EH (cell line): ENCODE measurements at places on chromosomes 13 and 19.
A peak's percentile ranks its signal among the peaks of the same experiment; 100 is the strongest.

DNA sequence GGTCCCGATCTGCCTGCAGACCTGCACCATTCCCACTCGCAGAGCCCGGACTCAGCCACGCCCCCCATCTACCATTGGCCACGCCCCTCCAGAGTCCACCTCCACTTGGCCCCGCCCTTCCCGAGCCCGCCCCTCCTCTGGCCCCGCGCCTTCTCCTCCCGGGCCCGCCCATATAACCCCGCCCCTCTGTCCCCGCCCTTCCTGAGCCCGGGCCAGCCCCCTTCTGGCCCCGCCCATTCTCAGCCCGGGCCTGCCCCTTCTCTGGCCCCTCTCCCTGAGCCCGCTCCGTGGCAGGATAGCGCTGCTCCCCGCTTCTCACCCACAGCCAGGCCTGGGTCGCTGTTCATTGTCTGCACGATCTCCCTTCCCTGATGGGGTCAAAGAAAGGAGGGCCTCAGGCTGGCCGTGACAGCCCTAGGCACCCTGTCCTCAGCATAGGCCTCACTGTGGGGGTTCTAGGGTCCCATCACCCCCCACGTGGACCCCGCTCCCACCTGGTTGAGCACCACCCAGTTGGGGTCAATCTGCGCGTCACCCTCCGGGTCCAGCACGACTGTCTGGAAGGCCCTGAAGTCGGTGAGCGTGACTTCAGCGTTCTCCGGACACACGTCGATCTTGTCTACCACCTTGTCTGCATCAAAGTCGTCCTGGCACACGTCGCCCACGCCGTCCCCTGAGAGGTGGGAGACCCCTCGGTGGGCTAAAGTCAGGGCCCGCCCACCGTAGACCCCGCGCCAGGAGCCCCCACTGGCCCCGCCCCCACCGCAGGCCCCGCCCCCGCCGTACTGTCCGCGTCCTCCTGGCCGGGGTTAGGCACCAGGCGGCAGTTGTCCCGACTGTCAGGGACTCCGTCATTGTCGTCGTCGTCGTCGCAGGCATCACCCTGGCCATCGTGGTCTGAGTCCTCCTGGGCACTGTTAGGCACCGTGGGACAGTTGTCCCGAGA is 5.7 kb downstream of the COMP start:
- peak; percentile 67 for DNase-seq

DNA sequence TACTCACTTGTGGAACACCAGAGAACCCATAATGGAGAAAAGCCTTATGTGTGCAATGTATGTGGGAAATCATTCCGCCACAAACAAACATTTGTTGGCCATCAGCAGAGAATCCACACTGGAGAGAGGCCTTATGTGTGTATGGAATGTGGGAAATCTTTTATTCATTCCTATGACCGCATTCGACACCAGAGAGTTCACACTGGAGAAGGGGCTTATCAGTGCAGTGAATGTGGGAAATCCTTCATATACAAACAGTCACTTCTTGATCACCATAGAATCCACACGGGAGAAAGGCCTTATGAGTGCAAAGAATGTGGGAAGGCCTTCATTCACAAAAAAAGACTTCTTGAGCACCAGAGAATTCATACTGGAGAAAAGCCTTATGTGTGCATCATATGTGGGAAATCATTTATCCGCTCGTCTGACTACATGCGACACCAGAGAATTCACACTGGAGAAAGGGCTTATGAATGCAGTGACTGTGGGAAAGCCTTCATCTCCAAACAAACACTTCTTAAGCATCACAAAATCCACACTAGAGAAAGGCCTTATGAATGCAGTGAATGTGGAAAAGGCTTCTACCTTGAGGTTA is 10.9 kb downstream of the ZNF549 start:
- no peak for DNase-seq

DNA sequence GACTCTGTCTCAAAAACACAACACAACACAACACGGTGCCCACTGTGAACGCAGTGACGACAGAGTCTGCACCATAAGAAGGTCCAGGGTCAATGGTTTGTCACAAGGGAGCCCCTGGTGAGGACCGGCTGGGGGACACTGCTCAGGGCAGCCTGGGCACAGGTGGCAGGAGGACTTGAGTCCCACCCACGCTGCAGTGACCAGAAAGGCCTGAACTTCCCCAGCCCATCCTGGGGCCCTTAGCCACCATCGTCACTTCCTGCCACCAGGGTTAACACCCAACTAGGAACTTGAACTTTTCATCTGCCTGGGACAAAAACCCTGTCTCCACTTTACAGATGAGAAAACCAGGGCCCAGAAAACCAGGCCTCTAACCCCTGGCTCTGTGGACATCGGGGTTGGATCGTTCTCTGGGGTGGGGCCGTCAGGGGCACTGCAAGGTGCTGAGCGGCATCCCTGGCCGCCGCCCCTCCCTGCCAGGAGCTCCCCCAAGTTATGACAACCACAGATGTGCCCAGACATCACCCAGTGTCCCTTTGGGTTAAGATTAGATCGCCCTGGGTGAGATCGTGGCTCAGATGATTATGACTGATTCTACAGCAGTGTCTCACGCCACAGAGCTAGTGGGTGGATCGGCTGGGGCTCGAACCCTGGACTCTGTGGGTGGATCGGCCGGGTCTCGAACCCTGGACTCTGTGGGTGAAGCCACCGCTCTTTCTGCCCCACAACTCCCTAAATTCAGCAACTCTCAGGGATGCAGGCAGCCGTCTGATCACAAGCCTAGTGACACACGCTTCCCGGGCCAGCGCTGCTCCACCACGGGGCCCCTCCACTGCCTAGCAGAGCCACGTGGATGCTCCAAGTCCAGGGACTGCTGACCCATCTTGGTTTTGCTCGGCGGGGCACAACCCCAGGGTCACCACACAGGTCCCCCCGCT is 14.0 kb downstream of the MOB3A start:
- DNase-seq = no peak

DNA sequence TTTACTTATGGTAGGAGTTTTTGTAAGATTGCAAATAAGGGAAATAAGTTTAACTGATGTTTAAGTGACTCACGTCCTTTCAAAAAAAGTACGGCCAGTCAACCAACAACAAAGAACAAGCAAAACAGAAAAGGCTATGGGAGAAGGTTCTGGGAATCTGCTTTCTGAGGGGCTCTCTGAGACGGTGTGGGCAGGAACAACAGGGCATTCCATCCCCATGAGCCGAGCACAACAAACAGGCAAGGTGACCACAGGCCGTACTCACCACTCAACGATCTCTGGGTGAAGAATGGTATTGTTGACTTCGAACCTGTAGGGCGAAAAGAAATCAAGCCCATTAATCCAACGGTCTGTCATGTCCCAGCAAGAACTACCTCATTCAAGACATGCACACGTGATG is 43.8 kb downstream of the PEPD start:
- no peak for DNase-seq

DNA sequence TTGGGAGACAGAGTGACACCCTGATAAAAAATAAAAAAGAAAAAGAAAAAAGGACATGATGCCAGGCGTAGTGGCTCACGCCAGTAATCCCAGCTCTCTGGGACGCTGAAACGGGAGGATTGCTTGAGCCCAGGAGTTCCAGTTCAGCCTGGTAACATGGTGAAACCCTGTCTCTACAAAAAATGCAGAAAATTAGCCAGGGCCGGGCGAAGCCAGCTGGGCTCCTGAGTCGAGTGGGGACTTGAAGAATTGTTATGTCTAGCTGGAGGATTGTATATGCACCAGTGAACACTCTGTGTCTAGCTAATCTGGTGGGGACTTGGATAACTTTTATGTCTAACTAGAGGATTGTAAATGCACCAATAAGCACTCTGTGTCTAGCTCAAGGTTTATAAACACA is 32.3 kb downstream of the TMPRSS9 start:
- no peak for DNase-seq

GRCh38 chr19:5934774-5935472 is 20.9 kb downstream of the CAPS start:
- peak; percentile 89 for DNase-seq

DNA sequence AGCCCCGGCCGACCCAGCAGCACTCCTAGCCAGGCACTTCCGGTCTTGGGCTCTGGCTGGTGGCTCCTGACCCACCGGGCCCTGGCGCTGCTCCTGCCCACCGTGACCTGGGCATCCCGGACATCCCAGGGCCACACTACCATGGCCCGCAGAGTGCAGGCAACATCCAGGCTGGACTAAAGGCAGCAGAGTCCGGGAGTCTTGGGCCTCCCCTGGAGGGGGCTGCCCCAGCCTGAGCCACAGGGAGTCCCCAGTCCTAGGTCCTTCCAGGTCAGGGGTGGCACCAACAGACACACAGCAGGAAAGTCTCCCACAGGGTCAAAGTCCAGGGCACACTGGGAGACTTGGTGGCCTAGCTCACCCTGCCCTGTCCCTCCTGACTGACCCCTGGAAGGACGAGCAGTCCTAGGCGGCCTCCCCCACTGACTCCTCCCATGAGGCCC is 10.8 kb downstream of the LSM4 start:
- DNase-seq = no peak

- DNase-seq = no peak
These were observed 62.2 kb downstream of the KCNRG start for GRCh38 chr13:50077431-50077830.

GRCh38 chr13:20127562-20128458 is 33.0 kb downstream of the GJA3 start:
- DNase-seq = peak; percentile 52

DNA sequence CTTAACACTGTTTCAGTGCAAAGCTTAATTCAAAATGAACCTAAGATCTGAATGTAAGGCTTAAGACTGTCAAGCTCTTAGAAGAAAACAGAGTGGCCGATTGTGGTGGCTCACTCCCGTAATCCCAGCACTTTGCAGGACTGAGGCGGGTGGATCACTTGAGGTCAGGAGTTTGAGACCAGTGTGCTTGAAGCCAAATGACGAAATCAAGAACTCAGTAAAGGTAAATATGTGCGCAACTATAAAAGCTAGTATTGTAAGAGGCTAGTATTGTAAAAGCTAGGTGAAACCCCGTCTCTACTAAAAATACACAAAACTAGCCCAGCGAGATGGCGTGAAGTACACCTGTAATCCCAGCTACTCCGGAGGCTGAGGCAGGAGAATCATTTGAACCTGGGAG is 12.7 kb downstream of the ATP4B start:
- DNase-seq = no peak

GRCh38 chr13:113178070-113178895 is 19.8 kb downstream of the PROZ start:
- DNase-seq = peak; percentile 99

DNA sequence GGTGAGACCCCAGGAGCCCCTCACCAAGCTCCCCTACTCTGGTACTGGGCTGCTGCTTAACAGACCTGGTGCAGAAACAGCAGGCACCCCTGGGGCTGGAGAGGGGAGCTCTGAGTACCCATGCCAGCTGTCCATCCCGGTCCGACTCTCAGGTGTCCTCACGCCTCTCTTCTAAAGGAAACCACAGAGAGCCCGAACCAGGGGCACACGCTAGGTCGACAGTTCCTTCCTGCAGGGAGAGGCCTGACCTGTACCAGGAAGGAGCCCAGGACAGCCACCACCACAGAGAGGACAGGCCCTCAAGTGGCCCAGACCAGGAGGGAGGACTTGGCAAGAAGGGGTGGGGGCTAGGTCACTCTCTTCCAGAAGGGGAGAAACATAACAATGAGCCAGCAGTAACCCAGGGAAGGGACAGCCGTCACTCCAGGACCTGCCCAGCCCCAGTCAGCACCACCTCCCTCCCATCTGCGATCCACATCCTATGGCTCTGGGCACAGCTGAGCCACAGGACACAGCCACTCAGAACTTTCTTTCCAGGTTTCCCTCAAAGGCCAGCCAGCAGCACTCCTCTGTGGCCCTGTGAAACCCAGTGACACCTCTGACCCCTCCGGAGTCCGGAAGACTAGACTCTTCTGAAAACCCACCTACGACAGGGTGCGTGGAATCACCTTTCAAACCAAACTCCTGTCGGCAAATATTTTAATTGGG is 13.0 kb upstream of the SLC35E1 start:
- DNase-seq = no peak

- no peak for DNase-seq
These were observed 344.5 kb upstream of the TMTC4 start for GRCh38 chr13:101019126-101019525.

DNA sequence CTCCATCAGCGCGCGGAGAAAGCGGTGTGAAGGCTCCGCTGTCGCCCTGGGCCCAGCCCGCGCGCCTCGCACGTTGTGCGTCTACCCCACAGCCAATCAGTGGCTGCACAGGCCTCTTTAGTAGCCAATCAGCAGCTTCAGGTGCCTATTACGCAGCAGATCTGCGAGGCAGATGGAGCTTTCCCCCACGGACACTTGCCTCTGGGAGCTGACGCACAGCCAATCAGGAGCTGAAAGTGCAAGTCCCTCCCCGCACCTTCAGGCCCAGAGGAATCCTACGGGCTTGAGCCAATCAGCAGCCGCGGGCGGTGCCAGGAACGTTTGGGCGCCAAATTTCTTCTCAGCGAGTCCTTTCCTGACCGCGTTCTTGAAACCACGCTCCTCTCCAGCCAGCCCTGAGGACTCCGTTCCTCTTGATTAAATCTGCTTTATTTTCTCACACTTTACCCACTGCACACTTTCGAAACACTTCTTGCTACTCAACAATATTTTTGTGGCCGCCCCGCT is 39.9 kb downstream of the SIGLEC7 start:
- DNase-seq = no peak

- DNase-seq = peak; percentile 23
These were observed 20.7 kb downstream of the CLDN10 start for GRCh38 chr13:95573221-95573620.

DNA sequence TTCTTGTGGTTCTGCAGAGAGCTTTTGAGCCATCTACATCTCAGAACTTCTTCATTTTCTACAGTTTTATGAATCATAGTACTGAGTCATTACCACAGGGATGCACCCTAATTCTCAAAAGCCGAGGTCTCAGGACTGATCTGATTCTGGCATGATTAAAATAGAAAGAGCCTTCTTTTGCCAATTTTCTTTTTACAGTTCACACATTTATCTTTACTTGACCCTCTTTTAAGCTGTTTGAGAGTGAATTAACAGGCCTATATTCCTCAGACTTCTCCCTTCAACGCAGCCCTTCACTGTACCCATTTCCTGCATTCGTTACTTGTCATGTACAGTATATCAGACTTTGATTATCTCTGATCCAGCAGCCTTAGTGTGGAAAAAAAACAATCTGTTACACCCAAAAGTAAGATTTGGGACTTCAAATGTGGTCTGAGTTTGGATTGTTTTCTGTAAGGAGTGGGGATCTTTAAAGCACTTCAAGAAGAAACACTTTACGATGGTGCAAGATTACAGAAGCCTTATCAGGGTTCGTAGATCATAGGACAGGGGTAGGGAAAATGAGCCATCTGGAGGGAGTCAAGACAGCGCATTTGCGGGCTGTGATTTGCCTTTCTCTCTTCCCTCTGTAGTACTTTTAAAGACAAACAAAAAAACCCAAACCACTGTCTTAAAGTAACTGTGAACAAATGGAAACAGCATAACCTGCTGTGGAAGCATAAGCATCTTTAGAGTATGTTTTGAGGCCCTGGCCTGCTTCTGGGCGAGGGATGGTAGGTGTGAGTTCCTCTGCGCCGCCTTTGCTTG is 15.3 kb upstream of the GPR183 start:
- DNase-seq = peak; percentile 91
